ENCODE measurements at places on chromosomes 5 and 9. TPM values are rescaled to one million over a fixed set of nuclear protein-coding genes. Genes with fewer than 3 reads are reported as not detected.

DNA sequence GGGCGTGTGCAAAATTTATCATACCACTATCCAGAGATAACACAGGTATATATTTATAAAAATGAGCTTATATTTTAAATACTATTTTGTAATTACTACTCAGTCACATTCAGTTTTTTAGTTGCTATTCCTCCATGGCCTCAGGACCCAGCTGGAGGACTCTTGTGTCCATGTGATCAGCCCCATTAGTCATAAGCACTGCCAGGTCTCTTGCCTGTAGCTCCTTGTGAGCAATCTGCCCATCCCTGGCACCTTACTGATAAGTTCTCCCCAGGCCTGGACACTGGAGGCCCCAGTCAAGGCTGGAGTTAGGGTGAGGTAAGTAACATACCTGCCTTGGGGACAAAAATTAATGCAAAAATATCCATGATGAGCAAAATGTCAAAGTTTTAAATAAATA, 29.5 kb upstream of the ADRB2 start:
- no peak for DNase-seq

DNA sequence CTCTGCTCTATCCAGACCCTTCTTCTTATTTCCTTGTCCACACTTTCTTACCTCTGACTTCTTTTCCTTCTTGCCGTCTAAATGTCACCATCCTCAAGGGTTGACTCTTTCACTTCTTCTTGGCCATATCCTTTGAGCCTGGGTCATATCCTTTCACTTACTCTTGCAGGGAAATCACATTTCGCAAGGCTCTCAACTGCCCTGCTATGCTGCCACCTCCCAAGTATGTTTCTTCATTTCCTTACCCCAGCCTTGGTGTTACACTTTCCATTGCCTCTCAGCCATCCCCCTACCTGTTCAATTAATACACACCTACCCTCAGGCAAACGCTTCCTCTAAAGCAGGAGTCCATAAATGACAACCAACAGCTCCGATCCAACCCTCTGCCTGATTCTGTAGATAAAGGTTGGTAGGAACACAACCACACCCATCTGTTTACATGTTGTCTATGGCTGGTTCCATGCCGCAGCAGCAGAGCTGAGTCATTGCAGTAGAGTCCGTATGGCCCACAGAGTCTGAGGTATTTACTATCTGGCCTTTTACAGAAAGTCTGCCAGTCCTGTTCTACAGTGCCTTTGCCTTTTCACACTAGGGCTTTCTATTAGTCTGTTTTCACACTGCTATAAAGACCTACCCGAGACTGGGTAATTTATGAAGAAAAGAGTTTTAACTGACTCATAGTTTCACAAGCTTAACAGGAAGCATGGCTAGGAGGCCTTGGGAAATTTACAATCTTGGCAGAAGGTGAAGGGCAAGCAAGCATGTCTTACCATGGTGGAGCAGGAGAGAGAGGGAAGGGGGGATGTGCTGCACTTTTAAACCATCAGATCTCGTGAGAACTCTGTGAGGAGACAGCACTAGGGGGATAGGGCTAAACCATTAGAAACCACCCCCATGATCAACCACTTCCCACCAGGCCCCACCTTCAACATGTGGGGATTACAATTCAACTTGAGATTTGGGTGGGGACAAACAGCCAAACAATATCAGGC, 97.9 kb downstream of the SV2C start:
- DNase-seq = no peak

DNA sequence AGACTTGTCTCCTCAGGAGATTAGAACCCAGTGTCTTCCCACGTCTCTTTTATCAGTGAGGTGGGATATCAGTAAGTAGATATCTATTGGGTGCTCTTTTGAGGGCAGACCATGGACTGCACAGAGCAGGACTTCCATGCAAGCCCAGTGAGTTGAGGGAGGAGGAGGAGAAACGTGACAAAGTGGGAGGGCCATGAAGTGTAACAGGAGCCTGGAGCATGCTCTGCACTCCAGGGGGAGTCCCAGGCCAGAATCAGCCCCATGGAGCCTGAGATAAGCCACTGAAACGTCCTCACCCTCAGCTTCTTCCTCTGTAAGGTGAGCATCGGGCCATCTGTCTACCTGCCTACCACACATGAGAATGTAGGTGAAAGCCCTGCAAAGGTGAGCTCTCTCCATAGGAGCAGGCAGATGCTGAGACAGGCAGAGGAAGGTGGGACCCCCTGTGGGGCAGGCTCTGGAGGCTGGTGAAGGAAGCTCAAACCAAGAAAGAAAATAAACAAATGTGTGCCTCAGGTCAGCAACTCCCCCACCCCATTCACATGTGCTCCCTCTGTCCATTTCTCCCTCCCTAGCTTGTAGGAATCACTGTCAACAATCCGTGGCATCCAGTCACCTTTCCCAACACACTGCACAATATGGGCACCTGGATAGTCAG, 87.4 kb downstream of the NRG2 start:
- peak; percentile 85 for DNase-seq

DNA sequence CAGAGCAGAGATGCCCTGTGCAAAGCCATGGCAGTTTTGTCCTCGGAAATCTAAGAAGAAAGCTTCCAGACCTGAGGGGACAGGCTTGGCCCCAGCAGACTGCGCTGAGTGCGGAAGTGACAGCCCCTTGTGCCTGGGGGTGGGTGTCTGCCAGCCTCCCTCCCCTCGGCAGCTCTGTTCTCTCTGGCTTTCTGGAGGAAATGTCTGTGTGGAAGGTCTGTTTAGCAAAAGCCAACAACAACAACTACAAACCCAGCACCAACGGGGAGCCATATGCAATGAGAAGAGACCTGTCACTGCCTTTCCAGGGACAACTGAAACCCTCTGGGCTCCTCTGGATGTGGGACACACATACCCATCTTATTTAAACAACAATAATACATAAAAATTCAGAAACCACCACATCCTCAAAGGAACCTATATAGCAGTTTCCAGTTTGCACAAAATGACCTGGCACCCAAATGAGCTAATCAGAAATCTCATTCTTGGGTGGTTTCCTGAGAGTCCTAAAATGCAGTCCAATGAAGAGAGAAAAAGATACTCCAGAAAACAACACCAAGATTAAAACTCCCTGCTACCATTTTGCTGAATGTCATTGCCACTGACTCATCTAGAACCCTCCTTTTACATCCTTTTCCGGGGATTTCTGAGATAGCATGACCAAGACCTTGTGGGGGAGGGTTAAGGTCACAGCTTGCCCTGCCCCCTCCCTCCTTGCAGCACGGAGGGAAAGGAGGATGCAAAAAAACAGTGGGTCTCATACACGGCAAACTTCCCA, 97.7 kb downstream of the AK8 start:
- peak; percentile 33 for DNase-seq

- DNase-seq = no peak
These were observed 31.7 kb upstream of the NR3C1 start for GRCh38 chr5:143435210-143435657.

DNA sequence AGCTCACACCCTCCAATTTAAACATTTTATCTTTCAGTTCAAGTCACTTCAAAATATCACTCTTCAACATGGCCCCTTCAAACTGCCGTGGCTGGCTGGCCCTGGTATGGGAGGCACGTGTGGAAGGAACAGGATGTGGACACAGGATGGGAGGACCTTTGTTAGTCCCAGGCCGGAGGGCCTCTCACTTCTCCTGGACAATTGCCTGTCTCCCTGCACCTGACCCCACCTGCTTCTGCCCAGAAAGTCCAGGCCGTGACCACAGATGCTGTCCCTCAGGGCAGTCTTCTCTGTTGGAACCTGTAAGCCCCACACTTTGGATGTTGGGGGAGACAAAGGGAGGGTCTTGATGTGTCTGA, 19.4 kb downstream of the AMBP start:
- peak; percentile 28 for DNase-seq

DNA sequence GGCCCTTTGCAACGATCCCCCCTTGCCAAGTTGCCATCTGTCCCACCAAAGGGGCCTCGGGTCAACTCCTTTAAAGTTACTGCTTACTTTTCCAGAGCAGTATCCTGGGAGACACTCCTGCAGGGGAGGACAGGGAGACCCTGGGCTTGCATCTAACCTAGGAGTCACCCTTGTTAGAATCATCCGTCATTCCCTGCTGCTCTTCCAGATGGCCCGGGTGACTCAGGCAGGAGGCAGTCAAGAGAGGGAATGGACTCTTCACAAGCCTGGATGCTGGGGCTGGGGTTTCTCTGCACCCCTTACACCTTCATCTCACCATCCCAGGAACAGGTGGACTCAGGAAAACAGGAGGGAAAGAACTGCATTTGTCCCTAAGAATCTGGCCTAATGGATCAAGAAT, 175.6 kb downstream of the GABBR2 start:
- DNase-seq = no peak

- no peak for DNase-seq
These were observed 444.7 kb downstream of the HINT1 start for GRCh38 chr5:130720355-130720754.

GRCh38 chr9:130995086-130996011, 13.6 kb upstream of the LAMC3 start:
- peak; percentile 63 for DNase-seq

- no peak for DNase-seq
These were observed 460.8 kb downstream of the CDH10 start for GRCh38 chr5:24183981-24184380.

DNA sequence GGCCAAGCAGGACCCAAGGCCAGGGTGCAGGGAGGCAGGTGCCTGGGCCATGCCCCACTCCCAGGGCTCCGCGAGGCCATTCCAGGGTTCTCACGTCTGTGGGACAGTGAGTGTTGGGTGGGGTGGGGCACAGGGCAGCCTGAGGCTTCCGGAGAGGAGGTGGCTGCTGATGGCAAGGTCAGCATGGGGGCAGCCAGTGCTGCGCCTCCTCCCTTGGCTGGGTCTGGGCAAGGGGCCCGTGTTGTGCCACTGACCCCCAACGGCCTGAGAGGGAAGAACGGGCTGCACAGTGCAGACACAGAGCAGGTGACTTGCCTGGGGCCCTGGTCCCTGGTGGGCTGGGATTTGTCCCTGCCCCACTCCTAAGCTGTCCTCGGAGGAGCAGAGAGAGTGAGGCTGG, 82.1 kb downstream of the RXRA start:
- DNase-seq = no peak

DNA sequence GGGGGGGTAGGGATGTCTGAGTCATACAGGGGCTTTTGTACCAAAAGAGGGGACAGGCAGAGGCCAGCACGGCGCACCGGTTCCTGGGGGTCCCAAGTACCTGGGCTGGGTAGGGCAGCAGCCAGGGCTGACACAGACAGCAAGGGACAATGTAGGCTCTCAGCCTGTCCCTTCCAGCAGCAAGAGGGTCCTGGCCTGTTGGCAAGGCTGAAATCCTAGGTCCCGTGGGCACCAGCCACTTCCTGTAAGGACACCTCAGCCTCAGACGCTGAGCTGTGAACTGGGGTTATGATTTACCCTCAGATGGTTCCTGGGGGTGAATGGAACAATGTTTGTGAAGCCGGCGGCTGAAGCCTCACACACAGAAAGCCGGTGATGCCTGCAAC, 41.3 kb downstream of the NACC2 start:
- DNase-seq = no peak

ADRB2 gene
- total RNA-seq = 0.80 TPM

TMC1 gene
- total RNA-seq = not detected

FAM151B gene
- total RNA-seq = 1.2 TPM

COL15A1 gene
- 0.27 TPM for total RNA-seq

CSF1R gene
- 0.19 TPM for total RNA-seq

IFNA2 gene
- total RNA-seq = not detected
